Bone marrow (tissue), 2 donors: ENCODE measurements at places on chromosomes 1 and 21.

- DNase-seq = no peak
Measured at GRCh38 chr1:32349211-32349708, 13.0 kb downstream of the FAM229A start.

DNA sequence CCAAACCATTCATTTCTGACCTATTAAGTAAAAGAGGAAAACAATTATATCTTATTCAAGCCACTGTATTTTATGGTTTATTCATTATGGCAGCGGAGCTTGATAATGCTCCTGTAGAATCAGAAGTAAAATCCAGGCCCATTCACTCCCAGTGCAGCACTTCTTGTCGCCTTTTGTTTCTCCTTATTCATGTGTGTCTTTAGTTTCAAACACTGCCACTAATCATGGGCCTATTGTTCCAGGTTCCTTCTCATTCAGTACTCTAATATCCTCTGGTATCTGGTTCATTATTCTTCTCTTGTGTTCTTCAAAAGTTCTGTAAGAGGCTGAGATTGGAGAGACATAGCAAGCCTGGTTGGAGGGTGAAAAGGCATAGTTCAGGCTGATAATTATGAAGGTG, 218.3 kb downstream of the LRRIQ3 start:
- no peak for DNase-seq

GRCh38 chr1:161228032-161228431, 2.2 kb downstream of the TOMM40L start:
- no peak for DNase-seq

DNA sequence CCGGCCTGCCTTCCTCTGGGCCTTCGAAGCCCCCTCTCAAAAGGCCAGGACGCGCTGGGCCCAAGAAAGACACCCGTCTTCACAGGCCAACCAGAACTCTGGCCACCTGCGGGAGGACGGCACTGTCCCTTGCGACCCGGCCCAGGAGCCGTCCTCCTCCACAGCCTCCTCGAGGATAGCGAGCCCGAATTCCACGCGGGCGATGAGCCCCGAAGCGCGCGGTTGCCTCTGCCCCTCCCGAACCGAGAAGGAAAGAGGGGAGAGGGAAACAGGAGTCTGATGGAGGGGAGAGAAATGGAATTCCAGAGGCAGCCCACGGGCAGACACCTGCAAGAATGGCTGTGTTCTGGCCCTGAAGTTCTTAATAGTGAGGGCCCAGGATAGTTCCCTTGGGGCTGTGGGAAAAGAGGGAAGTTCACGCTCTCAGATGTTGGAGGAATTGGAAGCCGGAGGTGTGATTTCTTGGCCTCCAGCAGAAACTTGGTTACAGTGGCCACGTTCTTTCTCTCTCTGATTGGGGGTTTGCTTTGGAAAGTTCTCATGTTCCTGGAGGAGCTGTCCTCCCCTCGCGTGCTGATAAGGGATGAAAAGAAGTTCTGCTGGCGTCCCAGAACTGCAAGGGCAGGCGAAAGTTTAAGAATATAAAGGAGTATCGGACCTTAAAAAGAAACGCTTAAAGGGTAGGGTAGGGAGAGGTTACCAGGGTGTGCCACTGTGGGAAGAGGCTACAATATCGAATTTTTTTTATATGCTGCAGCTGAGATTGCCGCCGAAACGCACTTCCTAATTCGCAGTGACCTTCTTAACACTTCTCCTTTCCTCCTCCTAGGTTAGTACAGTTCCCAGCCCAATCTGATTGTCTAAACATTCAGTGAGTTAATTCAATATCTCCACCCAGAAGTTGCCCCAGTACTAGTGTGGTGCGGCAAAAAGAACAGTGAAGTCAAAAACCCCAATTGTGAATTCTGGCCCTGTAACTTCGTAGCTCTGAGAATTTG, 5.8 kb upstream of the SLC44A5 start:
- DNase-seq = no peak

DNA sequence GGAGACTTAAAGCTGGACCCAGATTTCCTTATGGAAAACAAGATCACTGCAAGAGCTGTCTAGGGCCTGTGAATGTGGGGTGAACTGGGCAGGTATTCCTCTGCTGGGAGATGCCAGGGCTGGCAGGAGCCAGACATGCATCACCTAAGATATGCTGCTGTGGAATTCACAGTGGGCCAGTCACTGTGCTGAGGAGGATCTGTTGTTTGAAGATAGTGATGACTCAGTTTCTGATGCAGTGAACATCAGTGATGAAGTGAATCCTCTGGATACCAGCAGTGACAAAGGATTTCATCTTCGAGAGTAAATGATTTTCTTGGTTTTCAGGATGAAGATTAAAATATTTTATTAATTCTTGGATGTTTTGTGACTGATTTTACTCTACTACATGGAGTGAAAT, 29.9 kb upstream of the CAMSAP2 start:
- DNase-seq = no peak

- no peak for DNase-seq
Measured at GRCh38 chr21:28959367-28960099, 33.1 kb downstream of the LTN1 start.

GRCh38 chr1:76826072-76826845, 41.0 kb upstream of the ST6GALNAC5 start:
- no peak for DNase-seq

- DNase-seq = no peak
Measured at GRCh38 chr1:1915911-1916840, 1.1 kb downstream of the CALML6 start.

DNA sequence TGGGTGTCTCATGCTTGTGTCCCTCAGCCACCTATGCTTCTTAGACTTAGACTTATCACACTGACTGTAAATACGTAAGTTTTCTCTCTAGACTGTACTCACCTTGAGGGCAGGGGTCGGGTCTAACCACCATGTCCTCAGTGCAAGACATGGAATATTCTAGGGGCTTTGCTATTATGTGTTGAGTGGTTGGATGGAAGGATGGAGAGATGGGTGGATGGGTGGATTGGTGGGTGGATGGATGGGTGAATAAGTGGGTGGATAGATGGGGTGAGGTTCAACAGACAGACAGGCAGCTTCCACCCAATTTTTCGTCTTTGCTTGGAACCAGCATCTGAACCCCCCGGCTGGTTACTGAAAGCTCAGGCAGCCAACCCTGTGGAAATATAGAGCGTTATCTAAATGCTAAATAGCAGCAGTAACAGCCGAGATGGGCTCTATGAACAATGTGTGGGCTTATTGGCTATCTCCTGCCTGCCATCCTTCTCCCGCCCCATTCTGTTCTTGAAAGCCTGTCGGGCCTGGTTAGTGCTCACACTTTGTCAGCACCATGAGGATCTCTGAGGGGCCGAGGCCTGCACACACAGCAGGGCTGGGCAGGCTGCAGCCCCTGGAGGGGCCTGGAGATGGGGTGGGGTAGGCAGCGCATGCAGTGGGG, 130.7 kb downstream of the ACTL8 start:
- DNase-seq = no peak

DNA sequence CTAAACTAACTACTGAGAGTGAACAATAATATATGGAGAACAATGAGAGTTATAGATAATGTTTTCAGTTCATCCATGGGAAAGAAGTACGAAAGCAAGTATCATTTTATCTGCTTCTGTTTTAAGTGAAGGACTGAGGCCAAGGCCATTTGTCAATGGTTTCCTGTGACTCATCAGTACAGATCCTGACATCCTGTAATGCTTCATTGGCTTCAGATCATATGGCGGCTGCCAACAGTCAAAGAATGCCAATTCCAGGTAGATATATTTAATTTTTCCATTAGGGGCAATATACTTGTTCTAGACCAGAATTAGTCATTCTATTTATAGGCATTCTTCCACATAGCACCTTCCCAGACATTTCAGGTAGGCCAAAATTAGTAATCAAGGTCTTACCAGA, 97.3 kb downstream of the USH2A start:
- DNase-seq = no peak

DNA sequence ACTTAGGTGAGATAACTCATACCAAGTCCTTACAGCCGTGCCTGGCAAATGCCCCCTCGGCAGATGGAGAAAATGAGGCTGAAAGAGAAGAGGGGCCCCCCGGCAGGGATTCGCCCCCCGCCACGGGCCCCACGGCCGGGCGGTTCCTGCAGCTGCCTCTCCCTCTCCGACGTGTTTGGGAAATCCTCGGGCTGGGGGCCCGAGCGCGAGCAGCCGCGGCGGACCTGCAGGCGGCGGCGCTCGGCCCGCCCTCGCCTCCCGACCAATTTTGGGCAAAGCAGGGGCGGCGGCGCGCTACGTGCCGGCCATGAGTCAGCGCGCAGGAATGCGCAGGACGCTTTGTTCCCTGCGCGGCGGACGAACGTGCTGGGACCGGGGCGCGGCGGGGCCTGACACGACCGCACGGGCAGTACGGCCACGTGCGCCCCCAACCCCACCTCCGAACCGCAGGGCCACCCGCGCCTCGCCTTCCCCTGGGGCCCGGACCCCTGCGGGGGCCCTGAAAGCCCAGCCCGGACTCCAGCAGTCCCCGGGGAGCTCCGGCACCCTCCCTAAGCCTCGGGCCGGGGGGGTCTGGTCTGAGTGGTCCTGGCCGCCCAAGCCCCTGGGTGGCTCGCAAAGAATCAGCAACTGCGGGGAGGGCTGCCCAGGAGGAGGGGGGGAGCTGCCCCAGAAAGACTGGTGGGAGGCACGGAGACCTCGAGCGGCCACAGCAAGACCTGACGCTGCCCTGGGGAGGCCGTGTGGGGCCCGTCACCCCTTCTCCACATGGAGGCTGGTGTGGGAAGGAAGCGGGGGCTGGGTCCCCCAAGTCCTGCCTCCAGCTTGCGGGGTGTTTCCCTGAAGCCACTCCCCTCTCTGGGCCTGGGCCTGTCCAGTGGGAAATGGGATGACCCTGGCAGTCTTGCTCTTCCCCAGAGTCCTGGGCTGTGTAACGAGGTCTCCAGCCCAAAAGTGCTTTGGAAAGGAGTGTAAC, 11.9 kb upstream of the EDN2 start:
- DNase-seq = no peak

- no peak for DNase-seq
Measured at GRCh38 chr1:214677945-214678344, 75.0 kb downstream of the CENPF start.
